NCI-H2081 treated with DMSO at 0.1 percent for 48 hours (cell line): ENCODE measurements at places on chromosomes 13 and 19.
A peak's percentile ranks its signal among the peaks of the same experiment; 100 is the strongest.

DNA sequence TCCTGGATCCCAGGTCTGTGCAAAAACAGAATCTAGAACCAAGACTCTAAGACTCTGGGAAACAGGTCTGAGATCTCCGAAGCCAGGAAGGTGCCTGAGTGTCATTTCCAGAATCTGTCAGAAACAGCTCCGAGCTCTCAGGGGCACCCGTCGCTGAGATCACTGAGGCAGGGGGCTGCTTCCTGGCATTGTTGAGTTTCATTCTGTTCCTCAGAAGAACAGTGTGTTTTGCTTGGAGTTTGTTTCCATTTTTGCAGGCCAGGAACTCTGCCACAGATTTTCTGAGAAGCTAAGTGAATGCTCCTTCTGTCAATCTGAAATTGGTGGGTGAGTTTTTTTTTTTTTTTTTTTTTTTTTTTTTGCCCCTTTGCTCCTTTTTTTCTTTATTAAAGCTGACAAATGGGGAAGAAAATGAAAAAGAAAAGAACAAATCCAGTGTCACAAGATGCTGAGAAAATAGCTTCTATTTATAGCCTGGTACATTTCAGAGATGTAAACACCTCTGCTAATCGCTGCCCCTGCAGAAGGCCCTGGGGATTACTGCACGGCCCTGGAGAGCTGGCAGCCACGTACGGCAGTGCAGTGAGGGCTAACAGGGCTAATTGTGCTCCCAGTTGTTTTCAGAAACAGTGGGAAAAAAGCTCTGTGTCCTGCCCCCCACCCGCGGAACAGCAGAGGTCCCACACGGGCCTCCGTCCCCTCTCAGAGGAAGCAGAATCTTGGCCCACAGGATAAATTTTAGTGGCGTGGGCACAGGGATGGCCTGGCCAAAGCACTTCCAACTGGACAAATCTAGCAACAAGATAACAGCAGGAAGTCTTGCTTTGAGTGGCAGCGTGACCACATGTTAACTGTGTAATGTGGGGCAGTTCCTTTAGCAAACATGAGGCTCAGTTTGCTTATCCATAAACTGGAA lies 237.6 kb upstream of the IRS2 start:
- no peak for DNase-seq

DNA sequence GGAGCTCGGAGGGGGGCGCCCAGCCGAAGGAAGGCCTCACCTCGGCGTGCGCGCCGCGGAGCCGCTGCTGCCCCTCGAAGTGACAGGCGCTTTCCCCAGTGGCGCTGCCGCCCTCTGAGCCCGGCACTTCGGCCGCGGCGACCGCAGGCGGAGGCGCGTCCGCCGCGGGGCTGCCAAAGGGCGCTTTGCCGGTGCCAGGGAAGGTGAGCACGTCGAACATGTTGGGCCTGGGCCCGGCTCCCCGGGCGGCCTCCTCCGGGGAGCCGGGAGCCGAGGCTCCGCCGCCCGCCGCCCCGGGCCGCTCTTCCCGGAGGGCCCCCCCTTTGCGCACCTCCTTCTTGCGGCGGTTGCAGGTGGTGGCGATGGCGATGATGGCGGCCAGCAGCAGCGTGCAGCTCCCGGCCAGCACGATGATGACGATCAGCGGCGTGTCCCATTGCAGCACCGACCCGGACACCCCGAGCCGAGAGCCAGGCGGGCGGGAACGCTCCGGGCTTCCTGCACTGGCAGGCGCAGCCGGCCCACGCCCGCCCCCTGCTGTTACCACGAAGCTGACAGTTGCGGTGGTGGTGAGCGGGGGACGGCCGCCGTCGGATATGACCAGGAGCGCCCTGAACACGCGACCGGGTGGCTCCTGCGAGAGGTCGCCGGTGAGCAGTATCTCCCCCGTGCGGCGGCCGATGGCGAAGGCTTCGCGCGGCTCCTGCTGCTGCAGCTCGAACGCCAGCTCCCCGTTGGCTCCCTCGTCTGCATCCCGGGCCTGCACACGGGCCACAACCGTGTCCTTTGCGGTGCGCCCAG lies 2.5 kb downstream of the PCDH8 start:
- no peak for DNase-seq

DNA sequence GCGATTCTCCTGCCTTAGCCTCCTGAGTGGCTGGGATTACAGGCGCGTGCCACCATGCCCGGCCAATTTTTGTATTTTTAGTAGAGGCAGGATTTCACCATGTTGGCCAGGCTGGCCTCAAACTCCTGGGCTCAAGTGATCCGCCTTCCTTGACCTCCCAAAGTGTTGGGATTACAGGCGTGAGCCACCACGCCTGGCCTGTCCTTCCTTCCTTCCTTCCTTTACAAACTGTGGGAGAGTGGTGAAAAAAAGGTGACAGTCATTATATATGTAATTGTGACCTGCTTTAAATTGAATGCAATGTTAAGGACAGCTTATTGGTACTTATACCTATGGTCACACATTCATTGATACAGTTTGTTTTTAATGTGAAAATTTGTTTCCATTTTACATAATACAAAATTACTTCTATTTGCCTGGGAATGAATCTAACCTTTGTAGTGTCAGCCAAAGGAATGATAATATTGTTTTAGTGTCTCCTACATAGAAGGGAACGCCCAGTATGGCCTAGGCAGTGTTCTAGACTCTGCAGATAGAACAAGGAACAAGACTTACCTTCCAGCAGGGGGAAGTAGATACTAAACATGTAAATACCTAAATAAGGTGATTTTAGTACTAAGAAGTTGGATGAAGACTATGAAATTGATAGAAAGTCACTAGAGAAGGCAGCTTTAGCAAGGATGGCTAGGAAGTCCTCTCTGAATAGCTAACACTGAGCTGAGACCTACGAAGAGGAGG lies 146.3 kb downstream of the GGACT start:
- no peak for DNase-seq

DNA sequence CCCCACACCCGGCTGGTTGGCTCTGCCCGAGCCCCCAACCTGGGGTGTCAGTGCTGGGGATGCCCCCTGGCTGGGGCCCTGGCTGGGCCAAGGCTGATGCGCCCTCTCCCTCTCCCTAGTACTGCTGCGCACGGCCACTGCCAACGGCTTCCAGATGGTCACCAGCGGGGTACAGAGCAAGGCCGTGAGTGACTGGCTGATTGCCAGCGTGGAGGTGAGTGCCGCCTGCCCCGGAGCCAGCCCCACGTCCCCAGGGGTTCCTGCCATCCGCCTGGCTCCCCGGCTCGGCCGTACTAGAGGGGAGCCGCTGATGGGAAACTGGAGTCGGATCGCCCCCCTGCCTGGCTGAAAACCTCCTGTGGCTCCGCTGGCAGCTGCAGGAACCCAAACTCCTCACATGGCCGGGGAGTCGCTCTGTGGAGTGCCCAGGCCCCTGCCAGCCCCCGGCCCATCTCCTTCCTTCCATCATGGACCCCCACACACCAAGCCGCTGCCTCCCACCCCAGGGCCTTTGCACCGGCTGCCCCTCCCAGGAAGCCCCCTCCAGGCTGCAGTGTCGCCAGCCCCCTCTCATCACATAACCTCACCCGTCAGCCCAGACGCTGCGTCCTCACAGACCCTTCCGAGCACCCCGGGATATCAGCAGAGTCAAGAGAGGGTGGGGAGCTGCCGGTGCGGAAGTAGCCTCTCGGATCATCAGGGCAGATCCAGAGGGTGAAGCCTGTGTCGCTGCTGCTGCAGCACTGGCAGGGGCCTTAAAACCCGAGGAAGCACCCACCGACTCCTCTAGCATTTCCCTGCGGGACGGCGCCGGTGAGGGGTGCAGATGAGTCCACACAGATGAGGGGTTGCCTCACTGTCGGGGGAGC lies 10.6 kb downstream of the NCLN start:
- no peak for DNase-seq

DNA sequence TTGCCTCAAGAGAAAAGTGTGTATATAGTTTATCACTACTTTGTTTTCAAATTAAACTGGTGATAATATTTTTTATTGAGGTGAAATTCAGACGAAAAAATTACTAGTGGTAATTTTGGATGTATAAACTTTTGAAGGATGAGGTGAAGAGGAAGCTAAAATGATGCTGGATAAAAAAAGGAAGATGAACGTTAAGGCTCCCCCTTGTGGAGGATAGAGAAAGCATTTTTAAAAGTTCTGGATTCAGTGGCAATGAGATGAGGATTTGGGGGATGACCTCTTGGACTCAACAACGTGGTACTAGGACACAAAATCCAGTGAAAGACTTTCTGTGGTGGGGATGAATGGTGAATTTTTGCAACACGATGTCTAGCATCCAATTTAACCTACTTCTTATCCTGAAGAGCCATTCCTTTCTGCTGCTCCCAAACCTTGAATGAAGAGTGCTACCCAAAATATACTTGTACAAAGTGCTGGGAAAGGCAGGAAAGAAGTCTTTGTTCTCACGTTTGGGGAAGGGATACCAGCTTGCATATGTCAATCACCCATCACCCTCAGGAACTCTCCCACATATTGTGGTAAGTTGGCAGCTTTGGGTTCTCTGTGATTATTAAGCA lies 7.3 kb upstream of the SIGLEC5 start:
- no peak for DNase-seq

DNA sequence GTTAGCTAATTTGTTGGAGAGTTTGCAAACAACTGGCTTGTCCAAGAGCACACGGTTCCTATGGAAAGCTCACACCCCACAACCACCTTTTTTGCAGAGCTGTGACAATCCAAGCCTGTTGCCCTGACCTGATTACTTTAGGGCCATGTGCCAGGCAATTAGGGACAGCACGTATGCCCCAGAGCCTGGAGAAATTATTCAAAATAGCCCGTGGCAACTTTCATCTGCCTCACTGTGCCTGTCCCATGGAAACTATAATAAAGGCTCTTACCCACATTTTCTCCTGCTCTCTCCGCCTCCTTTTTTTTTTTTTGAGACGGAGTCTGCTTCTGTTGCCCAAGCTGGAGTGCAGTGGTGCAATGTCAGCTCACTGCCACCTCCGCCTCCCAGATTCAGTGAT lies 18.6 kb upstream of the FBN3 start:
- no peak for DNase-seq

GRCh38 chr13:98313922-98314292 lies 136.8 kb upstream of the RNF113B start:
- no peak for DNase-seq

- DNase-seq = no peak
Observed at GRCh38 chr13:28819046-28819730, 951 bp upstream of the MTUS2 start.

- DNase-seq = no peak
Observed at GRCh38 chr19:44002212-44002565, 568 bp upstream of the ZNF230 start.

DNA sequence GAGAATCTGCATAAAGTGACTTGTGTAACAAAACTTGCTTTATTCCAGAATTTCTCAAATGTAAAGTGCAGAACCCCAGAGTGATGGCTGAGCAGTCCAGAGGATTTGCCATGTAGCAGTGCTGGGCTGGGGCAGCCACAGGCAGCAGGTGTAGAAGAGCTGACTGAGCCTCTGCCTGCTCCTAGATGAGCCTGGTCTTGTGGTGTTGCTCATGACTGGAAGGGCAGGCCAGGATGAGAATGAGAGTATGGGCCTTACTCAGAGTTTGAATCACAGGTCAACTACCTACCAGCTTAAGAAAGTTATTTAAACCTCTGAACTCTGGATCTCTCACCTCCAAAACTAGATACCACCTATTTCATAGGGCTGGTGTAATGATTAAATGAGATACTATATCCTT lies 2.9 kb upstream of the C13orf42 start:
- no peak for DNase-seq

DNA sequence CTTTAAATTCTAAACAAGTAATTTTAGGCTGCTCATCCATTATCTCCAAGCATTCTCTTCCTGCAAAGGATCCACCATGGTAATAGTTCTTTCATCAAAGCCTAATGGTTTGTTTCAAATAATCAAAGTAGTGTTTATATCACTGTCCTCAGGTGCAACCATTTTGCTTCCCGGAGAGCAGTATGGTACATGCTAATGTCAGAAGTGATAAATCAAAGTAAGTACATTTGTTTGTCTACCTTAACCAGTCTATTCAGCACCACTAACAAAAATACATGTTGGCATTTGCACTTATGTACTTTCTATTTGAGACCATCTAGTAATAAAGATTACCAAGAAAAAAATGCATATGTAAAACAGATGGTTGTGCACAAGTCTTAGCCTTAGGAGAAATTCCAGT lies 37.5 kb downstream of the DACH1 start:
- DNase-seq = no peak

DNA sequence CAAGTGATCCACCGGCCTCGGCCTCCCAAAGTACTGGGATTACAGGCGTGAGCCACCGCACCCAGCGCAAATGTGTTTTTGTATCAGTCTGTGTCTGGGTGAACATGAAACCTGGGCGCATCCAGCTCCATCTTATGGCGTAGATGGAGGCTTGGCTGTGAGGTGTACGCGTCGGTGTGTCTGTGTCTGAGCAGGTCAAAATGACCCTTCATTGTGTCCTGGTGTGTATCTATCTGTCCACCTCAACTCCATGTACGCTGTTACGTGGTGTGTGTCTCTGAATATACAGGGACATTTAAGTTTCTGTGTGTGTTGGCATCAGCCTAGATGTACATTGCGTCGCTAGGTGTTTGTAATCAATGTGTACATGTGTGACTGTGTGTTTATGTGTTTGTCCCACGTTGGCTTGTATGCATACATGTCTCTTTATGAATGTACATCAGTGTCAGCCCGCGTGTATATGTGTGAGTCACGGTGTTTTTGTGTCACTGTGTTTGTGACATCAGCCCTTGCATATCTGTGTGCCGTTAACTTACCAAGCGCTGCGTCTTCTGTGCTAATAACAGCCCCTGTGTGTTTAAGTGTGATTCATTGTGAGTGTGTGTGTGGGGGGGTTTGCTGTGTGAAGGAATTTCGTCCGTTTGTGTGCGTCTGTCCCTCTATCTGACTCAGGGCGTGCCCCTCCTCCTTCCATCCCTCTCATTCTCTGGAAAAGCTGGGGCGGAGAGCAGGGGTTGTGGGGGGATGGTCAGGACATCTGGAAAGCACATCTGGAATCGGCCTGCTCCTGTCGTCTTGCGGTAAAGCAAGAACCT lies 6.4 kb downstream of the AXL start:
- DNase-seq = no peak

GRCh38 chr19:9818734-9819595 lies at the start of gene FBXL12:
FBXL12 (minus strand) TSS chr19:9819079; CDS start chr19:9818813, 266 bp downstream.
- peak; percentile 86 for DNase-seq

DNA sequence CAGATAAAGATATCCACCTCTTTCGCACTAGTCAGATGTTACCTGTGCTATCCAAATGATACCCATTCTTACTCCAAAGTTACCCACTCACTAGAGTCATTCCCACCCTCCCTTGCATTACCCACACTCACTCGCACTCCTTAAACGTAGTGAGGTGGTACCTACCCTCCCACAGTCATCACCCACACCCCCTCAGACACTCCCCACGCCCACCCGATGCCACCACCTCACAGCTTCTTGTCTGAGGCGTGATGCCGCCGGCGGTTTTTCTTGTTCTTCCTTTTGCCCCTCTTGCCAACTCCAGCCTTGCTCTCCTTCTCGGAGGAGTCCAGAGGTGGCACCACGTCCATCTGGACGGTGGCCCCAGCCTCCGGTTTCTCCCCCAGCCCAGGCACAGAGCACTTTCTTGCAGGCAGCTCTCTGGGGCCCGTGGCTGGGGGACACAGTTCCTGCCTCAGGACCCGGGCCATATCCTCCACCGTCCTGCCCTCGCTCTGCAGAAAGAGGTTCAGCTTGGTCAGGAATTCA lies 1.2 kb downstream of the PNMA8C start:
- DNase-seq = no peak
